Activated T-helper 1 cell treated with Interleukin-2 at 50 U/mL for 16 hours (primary cell): ENCODE measurements at places on chromosomes 6 and 20.

DNA sequence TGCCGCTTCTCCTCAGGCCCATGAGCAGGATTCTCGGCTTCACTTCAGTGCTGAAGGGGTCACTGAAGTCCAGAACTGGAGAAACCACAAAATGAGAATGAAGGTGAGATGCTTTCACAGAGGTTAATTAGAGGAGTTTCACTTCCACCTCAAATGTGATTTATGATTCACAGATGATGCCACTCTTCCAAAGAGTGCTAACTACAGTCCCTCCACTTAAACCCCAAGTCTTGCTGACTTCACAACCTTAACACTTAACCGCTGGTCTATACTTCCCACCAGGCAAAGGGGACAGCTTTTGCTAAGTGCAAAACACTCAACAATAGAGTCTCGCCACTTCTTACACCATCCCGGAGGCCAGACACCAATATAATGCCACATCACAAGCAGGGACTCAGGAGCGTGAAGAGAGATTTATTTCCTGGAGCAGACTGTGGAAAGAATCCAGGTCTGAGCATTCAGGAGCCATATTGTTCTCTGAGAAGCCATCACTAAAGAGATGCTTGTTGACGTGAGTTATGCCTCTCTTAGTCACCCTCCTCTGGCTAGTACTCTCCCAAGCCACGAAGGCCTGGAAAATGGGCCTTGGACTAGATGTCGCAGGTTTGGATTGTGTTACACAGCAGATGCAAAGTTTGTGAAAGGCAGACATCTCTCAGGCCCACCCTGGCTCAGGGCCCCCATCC lies 24.4 kb downstream of the RRAGD start:
- no peak for DNase-seq

DNA sequence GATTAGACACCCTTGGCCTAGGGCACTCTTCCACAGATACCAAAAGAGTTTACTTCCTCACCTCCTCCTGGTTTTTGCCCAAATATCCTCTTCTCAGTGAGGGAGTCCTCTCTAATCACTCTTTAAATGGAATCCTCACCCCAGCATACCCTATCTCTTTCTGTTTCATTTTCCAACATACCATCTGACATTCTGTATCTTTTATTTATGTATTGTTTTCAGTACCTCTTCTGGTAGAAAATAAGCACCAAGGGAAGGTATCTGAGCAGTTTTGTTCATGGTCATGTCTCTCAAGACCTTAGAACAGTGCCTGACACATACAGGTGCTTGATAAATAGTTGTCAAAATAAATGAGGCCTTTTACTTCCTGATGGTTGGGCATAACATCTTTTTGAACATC lies 55.1 kb downstream of the KIAA0408 start:
- no peak for DNase-seq

- DNase-seq, result no peak
Observed at GRCh38 chr6:44036196-44036595, 91.1 kb downstream of the MRPL14 start.

GRCh38 chr6:149438855-149439254 lies 38.8 kb downstream of the SUMO4 start:
- DNase-seq, result no peak

DNA sequence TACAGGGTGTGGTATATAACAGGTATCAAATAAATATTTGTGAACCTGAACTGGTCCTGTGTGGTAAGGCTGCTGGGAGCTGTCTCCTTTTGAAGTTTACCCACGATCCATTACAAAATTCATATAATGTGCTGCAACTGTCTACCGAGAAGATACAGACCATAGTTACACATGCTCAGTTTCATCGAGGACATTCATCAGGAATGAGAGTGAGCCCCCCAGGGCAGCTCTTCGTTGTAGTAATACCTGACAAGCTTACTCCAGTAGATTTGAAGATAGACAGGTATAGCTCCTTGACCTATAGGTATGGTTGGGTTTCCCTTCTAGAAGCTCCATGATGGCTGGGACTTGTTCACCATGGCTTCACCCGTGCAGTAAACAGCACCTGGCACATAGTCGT lies 25.7 kb downstream of the ARMC2 start:
- DNase-seq, result no peak

- DNase-seq, result no peak
Observed at GRCh38 chr6:108916026-108916686, 67.9 kb downstream of the ARMC2 start.

- DNase-seq, result no peak
Observed at GRCh38 chr6:157879873-157880254, 56.8 kb downstream of the SNX9 start.

DNA sequence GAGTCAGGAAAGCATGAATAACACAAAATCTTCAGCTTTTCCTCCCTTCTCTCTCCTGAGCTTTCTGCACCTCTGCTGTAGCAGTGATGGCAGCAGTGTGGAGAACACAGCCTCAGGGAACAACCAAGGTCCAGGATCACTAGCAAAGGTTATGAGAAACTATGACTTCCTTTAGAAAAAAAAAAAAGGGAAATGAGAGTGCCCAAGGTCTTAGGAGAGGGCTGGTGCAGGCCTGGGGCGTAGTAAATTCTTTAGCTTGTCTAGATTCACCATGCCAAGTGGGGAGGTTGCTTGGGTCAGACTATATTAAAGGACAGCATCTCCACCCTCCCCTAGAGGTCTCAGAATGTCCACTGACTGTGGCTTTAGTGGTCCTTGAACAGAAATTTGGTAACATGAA lies 40.4 kb upstream of the POLR1H start:
- no peak for DNase-seq

GRCh38 chr20:57306747-57307146 lies 22.9 kb upstream of the SPO11 start:
- DNase-seq, result no peak

GRCh38 chr6:81906041-81906440 lies 153.6 kb upstream of the TENT5A start:
- DNase-seq, result no peak

DNA sequence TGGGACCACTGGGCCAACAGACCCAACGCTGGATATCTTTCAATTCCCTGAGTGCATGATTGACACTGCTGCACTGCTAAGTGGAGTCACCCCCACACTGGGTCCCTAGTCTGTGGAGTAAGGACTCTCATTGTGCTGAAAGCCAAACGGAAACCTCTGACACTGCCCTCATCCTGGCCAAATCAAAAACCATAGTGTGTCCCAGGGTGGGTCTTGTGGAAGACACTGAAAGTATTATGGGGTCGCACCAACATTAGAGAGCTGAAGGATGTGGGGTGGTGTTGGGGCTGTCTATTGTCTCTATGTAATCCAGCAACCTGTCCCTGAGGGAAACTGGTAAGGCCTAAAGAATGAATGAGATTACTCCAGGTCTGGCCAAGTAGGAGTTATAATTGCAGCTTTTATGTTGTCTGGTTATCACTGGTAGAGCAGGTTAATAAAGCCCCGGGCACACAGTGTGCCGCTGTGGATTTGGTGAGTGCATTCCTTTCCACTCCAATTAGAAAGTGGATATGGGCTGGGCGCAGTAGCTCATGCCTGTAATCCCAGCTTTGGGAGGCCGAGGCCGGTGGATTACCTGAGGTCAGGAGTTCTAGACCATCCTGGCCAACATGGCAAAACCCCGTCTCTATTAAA lies 57.9 kb downstream of the HLA-A start:
- no peak for DNase-seq

GRCh38 chr6:161104966-161105365 lies 113.4 kb downstream of the MAP3K4 start:
- DNase-seq, result no peak

- no peak for DNase-seq
Observed at GRCh38 chr6:9978480-9978879, 436.4 kb downstream of the TFAP2A start.

- DNase-seq, result no peak
Observed at GRCh38 chr20:36506253-36506652, 35.1 kb upstream of the MYL9 start.

GRCh38 chr20:59988141-59988540 lies 29.9 kb downstream of the CDH26 start:
- DNase-seq, result no peak

GRCh38 chr20:36341331-36342020 lies 35.3 kb downstream of the DLGAP4 start:
- DNase-seq, result no peak
